Body of pancreas (tissue), 4 donors: ENCODE measurements at places on chromosomes 12 and 14.

DNA sequence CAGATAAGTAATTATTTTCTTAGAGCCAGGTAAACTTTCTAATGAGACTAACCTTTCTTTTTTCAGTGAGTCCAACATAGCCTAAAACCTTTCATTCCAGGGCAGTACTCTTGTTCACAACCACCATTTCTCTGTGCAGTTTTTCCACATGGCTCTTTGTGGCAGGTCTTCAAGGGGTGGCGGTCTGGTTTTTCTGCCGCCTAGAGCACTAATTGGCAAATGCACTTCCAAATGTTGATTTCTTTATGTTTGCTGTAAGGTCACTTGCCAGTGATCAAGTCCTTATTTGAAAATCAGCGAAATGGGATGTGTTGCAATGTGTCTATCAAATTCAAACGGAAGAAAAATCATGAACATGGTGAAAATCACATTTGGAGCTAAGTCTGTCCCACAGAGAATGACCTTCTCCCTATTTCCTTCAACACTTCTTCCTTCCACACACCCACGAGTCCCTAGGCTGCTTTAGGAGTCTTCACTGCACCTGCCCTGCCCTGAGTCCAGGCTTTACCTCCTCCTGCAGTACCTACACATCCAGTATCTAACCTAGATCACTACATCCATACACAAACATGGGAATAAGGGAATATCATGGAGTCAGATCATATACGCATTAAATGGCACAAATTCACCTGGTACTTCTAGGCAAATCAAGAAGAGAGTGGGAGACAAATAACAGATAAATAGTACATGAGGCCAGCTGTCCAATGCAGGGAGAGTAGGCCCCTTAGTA lies 1.9 kb downstream of the SRGAP1 start:
- peak; percentile 34 for DNase-seq

- DNase-seq = no peak
Observed at GRCh38 chr14:49945448-49946319, 52.8 kb downstream of the ARF6 start.

DNA sequence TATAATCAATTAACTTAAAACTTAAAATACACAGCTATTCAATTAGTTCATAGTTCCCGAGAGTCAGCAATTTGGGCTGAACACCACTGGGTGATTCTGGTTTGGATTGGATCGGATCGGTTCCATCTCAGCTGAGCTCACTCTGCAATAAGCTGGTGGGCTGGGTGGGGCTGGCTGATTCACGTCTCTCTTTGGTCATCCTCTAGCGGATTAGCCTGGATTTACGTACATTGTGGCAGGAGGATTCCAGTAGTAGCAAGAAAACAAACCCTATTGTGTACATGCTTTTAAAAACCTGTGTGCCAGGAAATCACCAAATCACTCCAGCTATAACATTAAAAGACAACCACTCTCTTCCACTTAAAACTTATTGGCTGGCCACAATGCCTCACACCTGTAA lies 3.2 kb upstream of the CLEC4C start:
- no peak for DNase-seq

- DNase-seq = no peak
Observed at GRCh38 chr12:65368055-65368454, 89.6 kb downstream of the MSRB3 start.

DNA sequence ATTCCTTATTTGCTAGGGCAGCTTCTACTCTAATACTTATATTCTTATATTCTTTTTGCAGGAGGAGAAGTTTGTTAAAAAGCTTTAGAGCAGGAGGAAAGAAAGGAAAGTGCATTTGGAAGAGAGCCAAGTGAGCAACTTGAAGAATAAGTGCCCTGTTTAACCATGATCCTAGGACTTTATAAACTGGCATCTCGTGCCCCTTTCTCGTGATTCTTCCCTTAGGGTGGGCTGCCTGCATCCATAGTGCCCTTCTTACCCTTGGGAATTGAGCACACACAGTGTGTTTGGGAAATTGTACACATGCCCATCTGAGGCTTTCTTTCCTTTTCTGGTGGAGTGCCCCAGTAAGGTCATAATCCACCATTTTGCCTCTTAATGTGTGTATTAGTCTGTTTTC lies 141.9 kb downstream of the NUBPL start:
- no peak for DNase-seq

DNA sequence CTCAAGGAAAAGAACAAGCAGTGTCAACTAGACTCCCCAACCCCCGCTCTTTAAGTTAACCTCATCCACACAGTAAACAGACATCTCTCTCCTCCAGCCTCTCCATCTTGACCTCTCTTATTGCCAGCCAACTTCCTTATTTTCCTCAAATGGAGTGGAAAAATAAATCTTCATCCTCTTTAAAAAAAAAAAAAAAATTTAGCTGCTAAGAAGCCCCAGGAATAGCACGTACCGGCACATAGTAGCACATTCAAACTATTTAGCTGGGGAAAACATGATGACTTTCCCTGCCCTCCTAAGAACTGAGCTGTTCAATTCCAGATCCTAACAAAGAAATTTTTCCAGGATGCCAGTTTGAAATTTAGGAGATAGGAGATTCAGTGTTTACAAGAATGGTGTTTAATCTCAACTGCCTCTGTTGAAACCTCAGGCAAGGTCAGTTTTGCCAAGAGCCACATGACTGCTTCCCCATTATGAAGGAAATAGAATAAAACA lies 90.8 kb downstream of the EPS8 start:
- DNase-seq = no peak

DNA sequence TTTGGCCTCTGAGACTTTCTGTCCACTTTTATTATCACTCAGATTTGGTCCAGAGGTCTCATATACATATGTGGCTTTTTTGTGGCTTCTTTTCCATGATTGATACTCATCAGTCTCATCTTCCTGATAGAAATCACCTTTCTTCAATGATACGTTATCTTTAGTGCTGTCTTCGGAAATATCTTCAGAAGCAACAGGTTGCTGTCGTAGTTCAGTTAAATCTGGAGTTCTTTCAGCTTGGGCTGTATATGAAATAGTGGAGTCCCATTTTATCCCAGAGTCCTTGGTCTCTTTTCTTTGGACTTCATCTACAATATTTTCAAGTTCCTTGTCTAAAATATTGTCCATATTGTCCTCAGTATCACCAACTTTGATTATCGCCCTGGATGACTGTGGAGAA lies 41.0 kb downstream of the FAM186A start:
- no peak for DNase-seq
